Left ventricle myocardium inferior (tissue), 1 donor: ENCODE measurements at places on chromosomes 2 and 18. TPM values are rescaled to one million over a fixed set of nuclear protein-coding genes. Genes with fewer than 3 reads are reported as not detected.

DNA sequence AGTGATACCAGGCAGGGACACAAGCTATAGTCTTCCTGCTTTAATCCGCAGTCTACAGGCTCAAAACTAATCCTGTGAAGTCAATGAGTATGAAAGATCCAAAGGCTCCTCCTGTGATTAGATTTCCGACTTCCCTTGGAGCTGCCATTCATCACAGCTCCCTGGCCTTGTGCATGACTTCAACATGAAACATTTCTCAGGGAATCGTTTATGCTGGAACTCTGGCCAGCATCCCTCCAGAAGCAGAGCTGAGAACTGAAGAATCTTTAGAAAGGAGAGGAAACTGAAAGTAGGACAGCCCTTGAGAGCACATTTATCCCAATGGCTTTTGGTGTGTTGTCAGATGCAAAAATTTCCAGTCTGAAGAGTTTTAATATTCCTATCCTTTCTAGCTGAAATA lies 84.3 kb upstream of the SESTD1 start:
- no peak for DNase-seq

GRCh38 chr2:238425979-238426567 lies 654 bp upstream of the ASB1 start:
- DNase-seq = no peak

DNA sequence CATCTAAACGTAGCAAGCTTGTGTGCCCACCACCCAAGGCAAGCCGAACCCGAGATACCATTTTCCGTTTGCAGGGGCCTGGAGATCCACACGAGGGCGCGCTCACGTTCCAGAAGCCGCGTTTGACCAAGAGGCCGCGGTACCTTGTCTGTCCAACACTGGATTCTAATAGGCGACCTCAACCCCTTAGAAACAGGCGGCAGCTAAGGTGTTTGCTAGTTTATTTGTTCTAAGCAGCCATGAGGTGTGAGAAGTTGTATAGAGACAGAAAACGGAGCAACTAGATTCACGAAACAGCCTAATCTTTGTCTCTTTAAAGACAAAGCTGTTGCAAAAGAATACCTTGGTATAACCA lies 4.2 kb downstream of the HOXD11 start:
- no peak for DNase-seq

POTEF gene
- not detected for total RNA-seq

GRCh38 chr18:39318462-39318861 lies 1752.9 kb upstream of the CELF4 start:
- no peak for DNase-seq

MFSD6 gene
- 21.4 TPM for total RNA-seq

CNDP1 gene
- total RNA-seq = not detected
